Sciatic nerve (tissue), 2 donors: ENCODE measurements at places on chromosomes 12 and 14.

DNA sequence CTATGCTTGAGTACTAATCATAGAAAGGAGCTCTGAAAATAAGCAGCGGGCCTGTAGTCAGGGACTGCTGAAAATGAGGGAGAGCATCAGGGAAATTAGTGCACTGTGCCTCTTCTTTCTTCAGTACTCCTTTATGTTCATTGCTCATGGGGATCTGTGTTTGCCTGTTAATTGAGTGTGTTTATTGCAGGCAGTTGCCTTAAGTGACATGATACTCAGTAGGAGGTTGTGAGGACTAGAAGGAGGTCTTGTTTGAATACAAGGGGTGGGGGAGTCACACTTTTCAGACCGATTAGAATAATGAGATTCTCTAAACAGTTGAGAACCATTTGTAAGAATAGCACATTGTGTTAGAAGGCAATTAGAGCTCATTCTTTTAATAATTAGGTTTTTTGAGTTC is 102.6 kb upstream of the SLCO1C1 start:
- no peak for DNase-seq

DNA sequence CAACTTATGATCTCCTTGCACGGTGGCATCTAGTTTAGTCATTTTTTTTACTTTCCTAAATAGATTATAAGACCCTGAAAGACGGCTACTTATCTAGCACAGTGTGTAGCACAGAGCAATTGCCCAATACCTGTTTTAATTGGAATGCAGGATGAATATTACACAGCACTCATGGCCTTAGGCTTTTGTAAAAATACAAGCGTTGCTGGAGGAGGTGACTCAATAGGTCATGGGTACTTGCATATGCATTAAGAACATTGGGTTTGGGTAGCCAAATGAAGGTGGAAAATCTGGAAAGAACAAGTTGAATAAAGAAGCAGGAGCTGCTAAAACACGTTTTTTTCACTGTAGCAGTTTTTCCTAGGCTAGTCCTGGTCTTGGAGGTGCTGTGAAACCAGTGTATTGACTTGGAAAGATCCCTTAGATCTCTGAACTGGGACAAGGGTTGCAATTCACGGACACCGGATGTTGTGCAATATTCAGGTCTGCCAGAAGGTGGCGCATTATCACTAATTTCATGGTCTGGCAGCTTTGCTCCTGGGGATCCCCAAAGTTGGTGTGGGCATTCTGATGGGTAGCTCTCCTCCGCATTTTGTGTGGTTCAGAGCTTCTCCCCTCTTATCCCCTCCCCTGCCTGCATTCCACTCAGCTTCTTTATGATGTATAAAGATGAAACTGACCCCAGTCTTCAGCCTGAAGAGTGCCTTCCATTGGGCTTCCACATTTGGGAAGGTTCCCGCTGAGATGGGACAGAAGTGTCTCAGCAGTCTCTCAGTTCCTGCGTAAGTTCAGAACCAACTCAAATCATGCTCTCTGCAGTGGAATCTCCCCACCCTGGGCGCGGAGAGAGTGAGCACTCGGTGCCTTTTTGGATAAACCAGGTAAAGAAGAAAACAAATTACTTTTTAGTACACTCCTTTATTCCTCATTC is 278.3 kb downstream of the NRXN3 start:
- no peak for DNase-seq

- DNase-seq = no peak
Observed at GRCh38 chr12:9751204-9752144, 9.2 kb downstream of the CD69 start.

DNA sequence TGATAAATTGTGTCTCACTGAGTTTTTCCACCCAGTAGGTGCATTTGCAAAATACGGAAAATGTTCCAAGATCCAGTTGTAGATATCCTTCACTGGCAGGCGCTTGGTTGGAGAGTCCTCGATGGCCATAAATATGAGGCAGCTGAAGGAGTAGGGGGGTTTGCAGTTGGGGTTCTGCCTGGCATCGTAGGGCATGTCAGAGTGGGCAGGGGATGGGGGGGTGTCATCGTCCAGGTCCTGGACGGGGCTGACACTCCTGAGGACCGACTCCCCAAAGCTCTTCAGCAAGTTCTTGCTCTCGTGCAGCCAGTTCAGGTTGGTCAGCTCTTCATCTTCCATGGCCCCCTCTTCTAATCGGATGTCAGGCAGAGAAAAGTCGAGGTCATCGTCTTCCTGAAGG is 5.1 kb downstream of the FOXN3 start:
- no peak for DNase-seq

GRCh38 chr12:120725151-120725658 is 421 bp upstream of the ACADS start:
- no peak for DNase-seq

GRCh38 chr14:79248771-79249170 is 962.5 kb downstream of the DIO2 start:
- DNase-seq = no peak

DNA sequence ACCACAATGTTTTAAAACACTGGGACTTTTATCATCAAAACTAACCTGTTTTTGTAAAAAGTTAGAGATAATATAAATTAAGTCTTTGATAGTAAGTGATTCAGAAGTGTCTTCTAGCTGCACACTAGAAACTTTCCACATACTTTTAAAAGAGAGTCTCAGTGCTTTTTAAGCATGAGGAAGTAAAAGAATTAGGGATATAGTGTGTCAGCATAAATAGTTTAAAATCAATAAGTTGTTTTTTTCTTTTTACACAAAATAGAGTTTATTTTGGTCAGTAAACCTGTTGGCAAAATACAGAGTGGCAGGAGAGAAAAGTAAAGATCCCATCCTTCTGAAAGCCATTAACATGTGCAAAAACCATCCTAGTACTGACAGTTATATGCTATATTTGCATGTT is 1.7 kb downstream of the DNM1L start:
- no peak for DNase-seq

DNA sequence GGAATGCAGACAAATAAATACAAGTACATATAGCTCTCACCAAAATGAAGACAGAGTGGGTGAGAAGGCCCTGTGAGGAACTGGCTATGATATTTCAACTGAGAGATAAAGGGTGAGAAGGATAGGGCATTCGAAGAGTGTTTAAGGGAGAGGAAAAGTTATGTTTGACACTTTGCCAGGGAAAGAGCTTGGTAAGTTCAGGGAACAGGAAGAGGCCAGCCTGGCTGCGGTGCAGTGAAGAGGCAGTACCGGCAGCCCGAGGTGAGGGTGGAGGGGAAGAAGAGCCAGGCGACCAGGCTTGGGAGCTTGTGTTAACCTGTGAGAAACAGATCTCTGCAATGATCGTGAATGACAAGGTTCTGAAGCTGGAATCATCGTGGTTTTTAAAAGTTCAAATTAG is 84.7 kb upstream of the RFX4 start:
- DNase-seq = no peak

DNA sequence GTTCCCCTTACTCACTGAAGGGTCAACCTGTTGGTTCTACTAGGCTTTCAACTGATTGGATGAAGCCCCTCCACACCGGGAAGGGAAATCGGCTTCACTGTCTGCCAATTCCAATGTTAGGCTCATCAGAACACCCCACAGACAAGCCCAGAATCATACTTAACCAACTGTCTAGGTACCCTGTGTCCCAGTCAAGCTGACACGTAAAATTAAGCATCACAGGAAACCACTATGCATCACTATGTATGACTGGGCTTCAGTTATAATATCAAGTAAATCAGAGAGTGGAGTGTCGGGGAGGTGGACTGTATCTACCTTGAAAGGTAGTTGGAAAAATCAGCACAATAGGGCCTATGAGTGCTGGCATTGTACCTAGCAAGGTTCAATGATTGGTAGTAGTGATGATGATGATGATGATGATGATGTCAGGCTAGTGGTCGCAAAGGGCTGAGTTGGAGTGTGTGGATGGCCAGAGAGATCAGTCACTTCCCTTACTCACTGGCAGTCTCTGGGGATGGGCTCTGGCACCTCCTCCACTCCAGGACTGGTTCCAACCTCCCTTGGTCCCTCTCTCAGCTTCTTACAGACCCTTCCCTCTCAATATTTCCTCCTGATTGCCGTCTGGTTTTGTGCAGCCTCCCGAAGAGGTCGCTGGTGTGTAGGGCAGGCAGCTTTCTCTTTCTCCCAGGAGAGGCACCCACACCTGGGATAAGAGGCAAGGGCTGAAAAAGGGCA is 3.3 kb upstream of the ATG101 start:
- DNase-seq = no peak

DNA sequence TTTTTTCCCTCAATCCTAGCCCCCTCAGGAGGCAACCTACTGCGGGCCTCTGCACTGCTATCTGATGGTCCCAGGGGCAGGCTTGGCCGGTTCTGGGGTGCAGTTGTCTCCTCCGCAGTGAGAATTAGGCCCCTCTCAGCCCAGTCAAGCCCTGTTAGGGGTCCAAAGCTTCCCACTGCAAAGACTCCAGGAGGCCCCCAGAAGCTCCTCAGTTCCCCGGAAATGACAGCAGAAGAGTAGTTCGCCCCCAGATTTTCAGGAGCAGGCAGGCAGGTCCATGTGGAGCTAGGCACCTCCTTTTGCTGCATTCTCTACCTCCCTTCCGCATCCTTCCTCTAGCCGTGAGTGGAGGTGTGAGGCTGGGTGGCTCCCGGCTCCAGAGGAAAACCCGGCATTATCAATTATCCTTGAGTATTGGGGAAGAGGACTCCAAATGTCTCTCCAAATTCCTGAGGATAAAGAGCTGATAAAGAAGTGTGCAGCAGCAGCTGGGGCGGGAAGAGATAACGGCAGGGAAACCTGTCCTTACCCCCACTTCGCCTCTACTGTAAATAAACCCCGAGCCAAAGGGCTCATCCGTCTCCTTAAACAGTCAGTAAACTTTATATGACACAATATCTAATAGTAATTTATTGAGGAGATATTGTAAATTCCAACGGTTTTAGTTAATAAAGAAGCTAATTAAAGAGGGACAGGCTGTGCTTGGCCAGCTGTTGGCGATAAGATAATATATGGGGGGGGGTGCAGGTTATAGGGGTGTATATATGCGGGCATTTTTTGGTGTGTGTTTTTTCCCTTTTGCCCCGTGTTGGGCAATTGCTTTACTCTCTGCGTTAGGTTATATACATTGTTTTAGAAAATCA is 641 bp upstream of the HOXC12 start:
- DNase-seq = no peak
